ENCODE measurements at places on chromosomes 5 and 9.

DNA sequence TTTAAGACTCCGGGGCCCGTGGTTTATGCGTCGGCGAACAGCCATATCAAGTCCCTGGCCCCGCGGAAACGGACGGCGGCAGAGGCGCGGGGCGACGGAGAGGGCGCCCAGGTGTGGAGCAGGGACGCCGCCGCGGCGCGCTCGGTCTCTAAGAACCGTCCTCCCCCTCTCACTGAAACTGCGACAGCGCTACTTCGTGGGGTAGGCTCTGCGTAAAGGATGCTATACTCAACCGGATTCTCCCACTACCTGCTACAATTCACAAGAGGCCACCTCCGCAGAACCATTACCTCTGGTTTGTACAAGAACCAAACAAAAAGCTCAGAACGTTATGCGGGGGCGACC lies 404 bp downstream of the MRNIP start:
- no peak for DNase-seq

DNA sequence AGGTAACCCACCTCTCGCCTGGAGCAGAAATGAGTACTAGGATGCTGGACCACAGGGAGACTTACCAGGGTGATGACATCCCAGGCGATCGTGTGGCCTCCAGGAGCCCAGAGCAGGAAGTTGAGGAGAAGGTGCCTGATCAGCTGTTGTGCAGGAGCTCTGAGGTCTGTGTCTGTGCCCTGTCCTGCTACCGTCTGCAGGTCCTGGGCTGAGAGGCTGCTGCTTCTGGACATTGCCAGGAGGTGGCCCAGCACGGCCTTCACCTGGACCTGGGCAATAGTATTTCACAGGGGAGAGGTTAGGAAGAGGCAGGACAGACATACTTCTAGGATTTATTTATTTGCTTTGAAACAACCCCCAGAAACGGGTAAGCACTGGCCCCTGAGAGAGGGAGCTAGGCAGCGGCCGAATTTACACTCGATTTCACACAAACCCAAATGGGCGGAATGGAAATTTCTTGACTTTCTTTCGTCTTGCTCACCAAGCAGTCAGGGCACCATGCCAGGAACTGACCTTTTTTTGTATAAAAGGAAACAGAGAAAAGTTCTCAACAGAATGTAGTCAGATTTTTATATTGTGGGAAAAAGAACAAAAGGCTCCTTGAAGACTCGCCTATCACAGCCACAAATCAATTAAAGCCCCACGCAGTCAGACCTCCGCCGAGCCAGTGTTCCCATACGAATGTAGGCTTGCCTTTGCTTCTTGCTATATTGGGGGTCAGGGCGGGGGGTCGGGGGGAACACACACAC lies 210.3 kb downstream of the FANCC start:
- no peak for DNase-seq

GRCh38 chr9:105355781-105356180 lies 92.1 kb upstream of the FSD1L start:
- no peak for DNase-seq

DNA sequence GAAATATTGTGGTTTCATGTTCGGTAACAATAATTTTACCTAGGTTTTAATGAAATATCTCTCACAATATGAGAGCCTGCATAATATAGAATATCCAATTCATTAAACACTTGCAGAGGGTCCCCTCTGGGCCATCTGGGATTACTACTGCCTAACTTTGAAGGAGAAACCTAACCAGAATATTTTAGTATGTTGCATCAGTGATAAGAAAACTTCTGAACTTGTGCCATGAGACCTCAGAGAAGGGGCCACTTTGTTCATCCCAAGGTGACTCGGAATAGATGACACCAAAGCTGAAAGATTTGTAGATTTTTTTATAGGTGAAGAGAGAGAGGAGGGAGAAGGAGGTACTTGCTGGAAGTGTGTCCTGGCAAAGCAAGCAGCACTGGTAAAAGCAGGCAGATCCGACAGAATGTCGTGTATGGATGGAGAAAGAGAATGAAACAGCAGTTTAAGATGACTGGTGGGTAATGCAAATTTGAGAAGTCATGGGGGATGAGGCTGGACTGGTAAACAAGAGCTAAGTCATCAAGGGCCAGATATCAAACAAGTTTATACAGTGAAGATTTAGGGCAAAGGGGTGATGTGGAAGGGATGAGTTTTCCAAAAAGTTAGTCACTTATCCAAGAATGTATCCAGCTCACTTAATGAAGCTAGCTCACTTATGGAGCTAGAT lies 372.3 kb downstream of the ADGRV1 start:
- no peak for DNase-seq

DNA sequence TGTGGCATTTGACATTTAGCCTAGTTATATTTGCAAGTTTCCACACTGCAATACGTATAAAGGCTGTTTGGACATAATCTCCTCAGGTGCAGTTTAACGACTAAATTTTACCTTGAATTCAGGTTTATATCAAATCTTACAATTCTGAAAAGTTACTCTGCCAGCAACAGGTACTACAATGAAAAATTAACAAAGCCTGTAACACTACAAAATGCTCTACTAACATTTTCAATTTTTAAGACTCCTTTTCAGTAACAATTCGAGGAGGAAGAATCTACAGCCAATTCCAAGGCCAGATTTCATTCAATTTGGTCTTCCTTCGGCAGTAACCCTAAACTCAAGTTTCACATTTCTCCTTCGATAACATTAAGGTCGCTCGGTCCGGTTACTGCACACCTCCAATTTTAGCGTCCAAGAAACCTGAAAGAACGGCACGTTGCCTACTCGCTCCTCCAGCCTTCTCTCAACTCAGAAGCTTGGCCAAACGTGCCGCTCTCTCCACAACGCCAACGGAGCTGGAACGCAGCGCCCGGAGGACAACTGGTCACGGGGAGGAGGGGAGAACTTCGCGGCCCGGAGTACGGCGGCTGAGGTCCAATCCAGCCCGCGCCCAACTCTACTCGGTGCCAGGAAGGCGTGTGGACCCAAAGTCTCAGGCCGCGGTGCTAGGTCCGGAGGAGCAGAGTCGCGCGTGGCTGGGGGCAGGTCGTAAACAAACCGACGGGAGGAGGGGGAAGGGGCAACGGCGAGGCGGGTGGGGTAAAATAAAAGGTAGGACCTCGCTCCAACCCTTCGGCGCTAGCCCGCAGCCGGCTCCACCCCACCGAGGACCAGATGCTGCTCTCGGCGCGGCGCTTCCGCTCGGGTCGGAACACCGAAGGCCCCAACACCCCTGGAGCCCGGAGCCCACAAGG lies 681 bp downstream of the FNIP1 start:
- DNase-seq, result peak; percentile 86

- peak; percentile 16 for DNase-seq
Observed at GRCh38 chr5:159104051-159104651, 4.4 kb upstream of the EBF1 start.

DNA sequence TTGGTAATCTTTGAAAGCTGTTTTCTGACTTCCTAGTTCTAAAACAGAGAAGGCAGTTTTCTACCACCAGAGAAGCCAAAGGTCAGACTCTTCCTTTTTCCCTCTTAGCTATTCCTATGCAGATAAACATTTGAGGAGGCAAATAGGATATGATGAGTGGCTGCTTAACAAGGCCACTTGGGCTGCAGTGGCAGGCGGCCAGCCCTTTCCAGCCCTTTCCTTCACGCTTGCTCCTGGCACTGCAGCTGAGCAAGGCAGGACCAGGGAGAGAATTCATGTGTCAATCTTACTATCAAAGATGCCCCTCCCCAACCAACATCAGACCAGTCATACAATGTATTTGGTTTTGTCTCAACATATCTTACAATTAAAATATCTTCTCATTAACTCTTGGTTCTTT lies 36.8 kb upstream of the RNF38 start:
- DNase-seq, result no peak

- DNase-seq, result no peak
Observed at GRCh38 chr5:168659286-168659847, 80.2 kb upstream of the PANK3 start.

DNA sequence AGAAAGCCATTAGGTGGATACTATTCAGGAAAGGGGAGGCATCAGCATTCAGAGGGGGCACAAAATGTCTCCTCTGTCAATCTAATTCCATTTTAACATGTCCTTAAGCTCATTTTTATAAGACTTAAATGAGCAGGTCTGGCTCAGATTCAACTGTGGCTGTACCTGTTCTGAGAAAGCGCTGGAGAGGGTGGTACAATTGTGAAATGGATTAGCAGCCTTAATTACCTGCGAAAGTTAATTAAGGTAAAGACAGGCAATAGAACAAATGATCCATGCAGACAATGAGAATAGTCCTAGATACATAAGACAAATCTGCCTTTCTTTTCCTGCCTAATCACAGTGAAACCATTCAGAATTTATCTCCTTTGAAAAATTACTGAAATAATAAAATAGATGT lies 96.2 kb downstream of the TAF11L14 start:
- DNase-seq, result no peak

DNA sequence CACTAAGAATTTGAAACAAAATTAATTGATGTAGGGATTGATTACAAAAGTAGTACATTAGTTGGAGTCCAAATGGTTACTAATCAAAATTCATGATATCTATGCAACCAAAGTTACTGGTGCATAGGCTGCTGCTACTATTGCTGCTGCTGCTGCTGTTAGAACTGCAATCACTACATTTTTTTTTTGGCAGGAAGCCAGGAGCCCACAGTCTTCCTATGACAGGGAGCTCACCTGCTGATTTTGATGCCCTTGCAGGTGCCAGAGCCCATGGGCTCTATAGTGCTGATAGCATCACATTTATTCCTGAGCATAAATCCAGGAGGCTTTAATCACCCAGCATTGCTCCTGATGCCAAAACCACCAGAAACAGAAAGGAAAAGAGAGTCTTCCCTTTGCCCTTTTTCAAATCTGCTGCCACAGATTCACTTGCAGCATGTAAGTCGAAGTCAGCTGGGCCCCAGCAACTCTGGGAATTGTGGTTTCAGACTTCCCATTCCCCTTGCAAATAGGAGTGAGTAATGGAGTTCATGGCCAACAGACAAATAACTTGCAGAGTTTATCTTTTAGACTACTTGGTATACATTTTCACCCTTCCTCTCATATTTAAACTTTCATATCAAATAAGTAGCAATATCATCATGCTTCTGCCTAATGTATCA lies 17.6 kb downstream of the SLCO6A1 start:
- peak; percentile 14 for DNase-seq

- peak; percentile 45 for DNase-seq
Observed at GRCh38 chr9:86413971-86414880, 60.0 kb upstream of the TUT7 start.

GRCh38 chr9:87497604-87498045 lies at the start of gene DAPK1:
TSS of gene DAPK1 (plus strand) at chr9:87497867. CDS start at chr9:87499078, 1,211 bp downstream.
- DNase-seq, result peak; percentile 88

DNA sequence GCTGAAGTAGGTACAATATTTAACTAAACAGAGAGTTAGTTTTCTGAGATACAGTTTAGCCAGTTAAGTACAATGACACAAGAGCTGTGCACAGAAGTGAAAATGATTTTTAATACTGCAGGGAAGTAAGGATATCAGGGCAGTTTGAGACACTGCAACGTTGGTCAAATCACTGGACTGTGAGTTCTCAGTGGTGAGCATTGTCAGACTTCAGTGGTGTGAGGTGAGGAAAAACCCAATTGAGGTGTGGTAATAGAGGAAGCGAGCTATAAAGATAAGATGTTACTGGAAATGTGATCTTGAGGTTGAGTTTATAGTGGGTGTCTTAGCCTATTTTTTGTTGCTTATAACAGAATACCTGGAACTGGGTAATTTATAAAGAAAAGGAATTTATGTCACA lies 12.8 kb upstream of the FBXL7 start:
- no peak for DNase-seq

- DNase-seq, result peak; percentile 27
Observed at GRCh38 chr5:167051402-167051768, 1240.1 kb upstream of the WWC1 start.

GRCh38 chr5:107594253-107595045 lies 76.3 kb downstream of the EFNA5 start:
- no peak for DNase-seq

- DNase-seq, result peak; percentile 60
Observed at GRCh38 chr5:88679638-88680037, 203.3 kb downstream of the MEF2C start.

DNA sequence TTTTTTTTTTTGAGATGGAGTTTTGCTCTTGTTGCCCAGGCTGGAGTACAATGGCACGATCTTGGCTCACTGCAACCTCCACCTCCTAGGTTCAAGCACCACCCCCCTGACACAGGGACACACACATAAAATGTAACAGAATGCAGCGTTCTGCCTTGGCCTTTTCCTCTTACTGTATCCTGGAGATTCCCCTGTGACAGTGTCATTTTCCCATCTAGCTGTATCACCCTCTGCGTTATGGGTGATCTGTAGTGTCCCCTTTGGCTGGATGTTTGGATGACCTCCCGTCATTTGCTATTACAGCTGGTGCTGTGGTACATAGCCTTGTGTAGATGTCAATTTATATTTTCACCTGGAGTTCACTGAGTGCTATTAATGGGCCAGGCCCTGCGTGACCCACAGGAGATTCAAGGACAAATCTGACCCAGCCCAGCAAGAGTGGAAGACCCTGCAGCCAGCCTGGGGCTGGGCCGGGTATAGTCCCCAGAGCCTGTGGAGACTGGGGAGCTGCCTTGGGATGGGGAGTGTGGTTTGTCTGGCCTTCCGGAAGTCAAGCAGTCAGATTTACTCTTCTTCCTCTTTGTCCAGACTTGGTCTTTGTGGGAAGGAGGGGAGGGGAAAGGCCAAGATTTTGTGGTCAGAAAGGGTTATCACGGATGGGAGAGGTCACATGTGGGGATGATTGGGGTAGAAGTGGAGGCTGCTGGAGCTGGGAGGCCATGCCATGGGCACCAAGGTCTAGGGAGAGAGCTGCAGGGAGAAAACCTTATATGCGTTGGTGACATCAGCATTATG lies 43.6 kb downstream of the ERGIC1 start:
- no peak for DNase-seq

- DNase-seq, result no peak
Observed at GRCh38 chr9:73038089-73038509, 85.2 kb upstream of the ALDH1A1 start.

GRCh38 chr5:2505217-2505616 lies 246.3 kb downstream of the IRX2 start:
- DNase-seq, result no peak

DNA sequence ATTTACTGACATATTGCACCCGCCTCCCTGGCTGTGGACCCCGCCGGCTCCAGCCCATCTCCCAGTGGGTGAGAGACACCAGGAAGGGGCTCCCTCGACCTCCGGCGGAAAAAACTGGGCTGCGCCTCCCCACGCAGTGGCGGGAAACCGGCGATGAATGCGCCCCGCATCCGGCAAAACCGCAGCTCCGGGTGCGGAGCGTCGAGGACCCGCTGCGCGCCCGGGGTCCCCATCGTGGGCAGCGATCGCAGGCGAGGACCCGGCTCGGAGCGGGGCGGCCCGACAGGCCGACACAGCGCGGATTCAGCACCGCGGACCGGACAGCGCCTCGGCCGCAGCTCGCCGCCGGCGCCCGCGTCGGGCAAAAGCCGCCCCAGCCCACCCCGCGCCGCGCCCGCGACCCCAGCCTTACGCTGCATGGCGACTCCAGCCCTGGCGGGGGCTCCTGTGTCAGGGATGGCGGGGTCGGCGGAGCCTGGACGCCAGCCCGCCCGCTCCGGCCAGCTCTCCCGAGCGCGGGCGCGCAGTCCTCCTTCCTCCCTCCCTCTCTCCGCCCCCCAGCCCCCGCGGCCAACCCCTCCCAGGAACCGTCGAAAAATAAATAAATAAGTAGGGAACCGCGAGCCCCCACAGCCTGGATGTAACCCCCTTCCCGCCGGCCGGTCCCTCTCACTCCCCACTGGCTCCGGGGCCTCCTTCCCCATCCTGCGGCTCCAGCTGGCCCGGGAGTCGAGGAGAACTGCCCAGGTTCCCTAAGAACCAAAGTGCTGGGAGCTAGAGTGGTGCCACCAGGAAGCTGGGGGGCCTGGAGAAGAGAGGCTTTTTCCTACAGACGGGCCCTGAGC lies 3.1 kb downstream of the LHX3 start:
- no peak for DNase-seq

Data from muscle of back (tissue), 13 donors.